H7 (cell line): ENCODE measurements at places on chromosomes 11 and 22.

- peak; percentile 65 for DNase-seq
Measured at GRCh38 chr22:50083462-50084079, 1.7 kb downstream of the MLC1 start.

DNA sequence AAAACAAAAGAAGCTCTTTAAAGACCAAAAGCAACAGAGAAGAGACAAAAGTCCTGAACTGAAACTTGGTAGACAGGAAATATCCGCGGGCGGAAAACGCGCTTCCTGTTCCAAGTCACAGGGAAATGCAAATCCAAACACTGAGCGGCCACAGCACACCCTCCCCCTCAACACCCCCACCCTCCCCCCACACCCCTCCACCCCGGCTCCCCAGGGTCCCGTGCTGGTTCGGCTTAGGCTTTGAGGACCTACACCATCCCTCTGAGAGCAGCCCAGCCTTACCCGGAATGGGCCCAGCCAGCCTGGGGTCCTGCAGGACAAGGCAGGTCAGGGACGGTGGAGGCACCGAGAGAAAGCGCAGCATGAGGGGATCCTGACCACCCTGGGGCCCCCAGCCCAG lies 160.4 kb downstream of the BRD1 start:
- DNase-seq, result peak; percentile 77

- peak; percentile 34 for DNase-seq
Measured at GRCh38 chr22:22164541-22165272, 79.9 kb upstream of the VPREB1 start.

- no peak for DNase-seq
Measured at GRCh38 chr11:12193515-12194336, 83.3 kb downstream of the MICAL2 start.

GRCh38 chr11:120224361-120224760 lies 13.5 kb downstream of the OAF start:
- DNase-seq, result no peak

DNA sequence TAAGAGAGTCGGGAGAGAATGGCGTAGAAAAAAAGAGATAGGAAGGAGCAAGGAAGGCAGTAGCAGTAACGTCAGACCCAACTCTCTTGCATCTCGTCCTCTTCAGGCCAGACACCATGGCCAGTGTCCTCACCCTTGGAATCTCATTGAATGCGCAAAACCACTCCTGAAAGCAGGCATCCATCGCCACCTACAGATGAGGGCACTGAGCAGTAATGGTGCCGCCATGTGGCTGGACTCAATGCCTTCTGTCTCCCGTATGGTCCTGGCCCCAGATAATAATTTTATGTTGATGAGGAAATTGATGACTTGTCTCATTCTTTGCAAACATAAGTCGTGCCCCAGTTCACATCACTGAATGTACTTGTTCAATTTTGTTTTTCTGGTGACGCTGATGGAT lies 17.8 kb upstream of the ALX4 start:
- peak; percentile 53 for DNase-seq

DNA sequence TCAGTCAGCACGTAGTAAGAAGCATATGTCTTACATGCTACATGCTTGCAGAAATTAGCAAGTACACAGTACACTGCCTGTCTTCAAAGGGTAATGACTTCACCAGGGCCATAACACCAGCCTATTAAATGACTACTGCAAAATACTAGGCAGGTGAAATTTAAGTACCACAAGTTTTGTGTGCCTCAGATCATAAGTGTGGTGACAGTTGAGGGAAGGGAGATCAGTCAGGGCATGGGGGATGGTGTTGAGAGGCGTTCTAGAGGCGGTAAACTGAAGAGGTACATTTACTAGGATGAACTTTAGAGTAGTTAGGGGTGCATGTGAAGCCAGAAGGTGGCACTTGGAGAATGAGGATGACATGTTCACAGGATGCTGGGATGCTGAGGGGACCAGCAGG lies 22.0 kb downstream of the AMOTL1 start:
- DNase-seq, result no peak

DNA sequence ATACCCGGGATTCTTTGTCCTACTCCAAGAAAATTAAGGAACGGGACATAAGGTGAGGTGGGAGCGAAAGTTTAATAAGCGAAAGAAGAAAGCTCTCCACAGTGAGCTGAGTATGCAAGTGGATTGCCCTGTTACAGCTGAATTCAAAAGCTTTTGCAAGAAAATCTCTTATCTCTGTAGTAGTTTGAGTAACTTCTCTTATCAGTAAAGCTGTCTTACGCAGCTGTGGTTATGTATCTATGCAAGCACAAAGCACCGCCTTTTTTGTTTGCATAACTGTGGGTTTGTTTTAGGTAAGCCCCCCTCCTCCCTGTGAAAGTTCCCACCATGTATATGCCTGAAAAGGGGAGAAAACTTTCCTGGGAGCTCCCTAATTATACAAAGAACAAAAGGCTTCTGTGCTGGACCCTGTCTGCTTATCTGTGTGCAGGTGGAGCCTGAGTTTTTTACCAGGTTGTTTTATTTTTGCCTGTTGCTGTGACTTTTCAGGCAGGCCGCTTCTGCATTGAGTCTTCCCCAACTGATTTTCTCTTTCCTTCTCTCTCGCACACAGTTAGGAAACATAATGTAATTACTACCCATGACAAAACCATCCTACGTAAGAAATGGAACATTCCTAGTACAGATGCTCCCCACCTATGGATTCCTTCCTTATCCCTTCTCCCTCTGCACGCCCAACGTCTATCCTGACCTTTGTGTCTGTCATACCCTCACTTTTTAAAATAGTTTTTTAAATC lies 837 bp upstream of the PLAAT5 start:
- no peak for DNase-seq

GRCh38 chr11:115552151-115552772 lies 48.0 kb upstream of the CADM1 start:
- no peak for DNase-seq

DNA sequence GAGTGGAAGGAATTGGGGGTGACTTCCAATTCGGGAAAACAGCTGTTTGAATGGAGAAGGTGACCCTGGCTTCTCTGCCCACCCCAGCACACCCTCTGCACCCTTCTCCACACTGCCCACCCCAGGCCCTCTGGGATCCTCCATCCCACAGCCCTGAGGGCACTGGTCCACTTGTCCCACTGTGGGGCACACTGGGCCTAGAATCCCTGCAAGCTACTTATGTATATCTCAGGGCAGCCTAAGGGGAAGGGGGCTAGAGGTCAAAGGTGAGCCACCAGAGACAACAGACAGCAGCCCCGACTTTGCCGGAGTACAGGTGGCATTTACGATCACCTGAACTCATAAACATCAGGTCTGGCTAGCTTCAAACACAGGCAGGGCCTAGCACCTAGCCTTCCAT lies 673 bp upstream of the SCUBE2 start:
- DNase-seq, result peak; percentile 43

GRCh38 chr22:36021606-36022153 lies 6.9 kb downstream of the RBFOX2 start:
- no peak for DNase-seq

DNA sequence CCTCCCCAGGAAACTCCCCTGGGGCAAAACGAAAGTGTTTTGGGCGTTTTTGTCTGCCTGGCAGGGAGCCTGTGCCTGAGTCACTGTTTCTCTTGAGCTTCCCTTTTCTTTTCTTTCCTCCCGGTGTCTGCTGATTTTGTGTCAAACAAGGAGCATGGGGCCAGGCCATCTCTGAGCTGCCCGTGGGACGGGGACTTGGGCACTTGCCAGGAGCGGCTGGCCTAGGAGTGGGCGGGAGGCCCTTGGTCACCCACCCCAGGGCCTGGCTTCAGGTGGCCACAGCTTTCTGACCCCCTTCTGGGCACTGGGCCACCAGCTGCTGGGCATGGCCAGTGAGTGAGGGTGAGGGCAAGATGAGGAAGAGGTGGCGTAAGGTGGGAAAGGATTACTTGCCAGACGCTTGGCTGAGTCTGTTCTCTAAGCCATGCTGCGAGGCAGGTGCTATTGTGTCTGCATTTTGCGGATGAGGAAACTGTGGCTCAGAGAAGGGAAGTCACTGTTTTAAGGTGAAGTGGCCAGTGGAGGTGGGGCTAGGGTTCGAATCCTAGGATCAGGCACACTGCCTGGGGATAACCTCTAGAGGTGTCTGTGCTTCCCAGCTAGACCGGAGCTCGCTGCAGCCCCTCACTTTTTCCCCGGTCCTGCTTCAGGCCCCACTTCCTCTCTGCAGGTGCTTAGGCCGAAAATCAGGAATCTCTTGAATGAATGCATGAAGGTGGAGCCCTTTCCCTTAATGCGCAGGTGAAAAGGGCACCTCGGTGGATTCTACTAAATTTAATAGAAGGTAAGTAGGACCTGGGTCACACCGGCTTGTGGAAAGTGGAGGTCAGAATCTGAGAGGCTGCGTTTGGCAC lies 7.8 kb upstream of the NFAM1 start:
- DNase-seq, result peak; percentile 60
